ENCODE measurements at places on chromosomes 6 and 20.
A peak's percentile ranks its signal among the peaks of the same experiment; 100 is the strongest.

DNA sequence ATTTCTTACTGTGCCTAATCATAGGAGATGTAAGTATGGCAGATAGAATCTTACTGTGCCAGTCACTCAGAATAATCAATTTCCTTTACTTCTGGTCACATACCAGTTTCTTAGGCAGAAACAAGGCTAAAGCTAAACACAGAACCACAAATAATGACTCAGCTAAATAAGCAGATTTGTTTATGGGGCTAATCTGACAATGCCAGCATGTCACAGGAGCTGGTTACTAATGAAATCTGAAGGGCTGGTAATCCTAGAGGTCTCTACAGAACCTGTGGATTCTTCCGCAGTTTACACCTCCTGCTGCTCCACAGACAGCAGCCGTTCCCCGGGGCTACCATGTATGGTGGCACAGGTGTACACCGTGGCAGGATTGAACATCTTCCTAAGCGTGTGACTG lies 80.8 kb downstream of the LYRM4 start:
- DNase-seq = no peak

GRCh38 chr20:59242714-59243626 lies 57.4 kb upstream of the EDN3 start:
- peak; percentile 36 for DNase-seq

DNA sequence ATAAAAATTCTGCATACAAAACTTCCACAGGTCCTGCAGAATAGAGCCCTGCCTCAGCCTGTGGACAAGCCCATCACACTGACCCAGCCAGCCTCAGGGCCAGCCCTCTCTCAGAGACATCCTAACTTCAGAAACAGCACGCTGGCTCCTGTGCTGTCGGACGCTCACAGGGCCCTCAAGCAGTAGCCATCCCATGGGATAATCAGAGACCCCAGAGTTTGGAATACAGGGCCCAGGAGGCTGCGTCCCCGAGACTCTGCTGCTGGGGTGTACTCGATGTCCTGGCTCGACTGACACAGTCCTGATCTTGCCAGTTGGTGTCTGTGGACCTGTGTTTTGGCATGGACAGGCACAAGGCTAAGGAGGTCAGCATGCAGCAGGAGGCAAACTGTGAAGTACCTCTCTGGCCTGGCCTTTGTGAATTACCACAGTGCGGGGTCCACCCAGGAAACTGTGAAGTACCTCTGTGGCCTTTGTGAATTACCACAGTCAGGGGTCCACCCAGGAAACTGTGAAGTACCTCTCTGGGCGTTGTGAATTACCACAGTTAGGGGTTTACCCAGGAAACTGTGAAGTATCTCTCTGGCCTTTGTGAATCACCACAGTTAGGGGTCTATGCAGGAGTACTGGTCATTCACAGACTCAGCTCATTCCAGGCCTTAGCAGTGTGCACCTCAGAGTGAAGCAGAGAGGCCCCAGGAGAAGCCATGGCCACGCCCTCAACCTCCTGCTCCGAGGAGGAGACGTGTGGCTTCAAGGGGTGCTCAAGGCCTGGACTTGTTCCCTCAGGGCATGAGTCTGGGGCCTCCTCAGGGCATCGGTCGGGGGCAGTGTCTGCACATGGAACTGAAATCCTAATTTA lies 212.4 kb downstream of the SYNDIG1 start:
- no peak for DNase-seq

- no peak for DNase-seq
Observed at GRCh38 chr6:12137480-12137879, 125.4 kb downstream of the HIVEP1 start.

DNA sequence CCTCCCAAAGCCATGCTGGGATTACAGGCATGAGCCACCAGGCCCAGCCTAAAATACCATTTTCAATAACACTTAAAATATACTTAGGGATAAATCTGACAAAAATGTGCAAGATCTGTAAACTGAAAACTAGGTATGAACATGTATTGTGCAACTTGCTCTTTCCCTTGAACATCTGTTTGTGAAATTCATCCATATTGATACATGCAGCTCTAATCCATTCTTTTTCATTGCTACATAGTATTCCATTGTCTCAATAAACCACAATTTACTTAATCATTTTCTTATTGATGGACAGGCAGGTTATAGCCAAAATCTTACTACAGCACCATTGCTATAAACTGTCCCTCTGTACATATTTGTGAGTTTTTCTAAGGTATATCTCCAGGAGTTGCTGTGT lies 4.7 kb upstream of the SLC22A16 start:
- DNase-seq = no peak

DNA sequence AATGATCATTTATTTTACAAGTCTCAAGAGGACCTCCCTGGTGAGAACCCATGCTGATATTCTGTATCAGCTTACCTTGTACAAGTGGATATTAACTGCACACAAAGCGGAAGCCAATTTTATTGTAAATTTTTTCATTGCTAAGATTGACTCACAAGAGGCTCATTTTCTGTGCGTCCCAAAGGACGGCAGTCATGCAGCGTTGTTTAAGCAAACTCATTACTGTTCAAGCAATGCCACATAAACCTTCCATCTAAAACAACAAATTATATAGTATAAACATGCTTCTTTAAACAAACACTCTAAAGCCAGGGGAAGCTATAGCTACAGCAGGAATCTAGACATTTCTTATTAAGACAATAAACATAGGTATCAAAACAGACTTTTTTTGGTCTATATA lies 575.3 kb downstream of the FRK start:
- DNase-seq = no peak

- DNase-seq = no peak
Observed at GRCh38 chr6:6412221-6412620, 91.8 kb upstream of the F13A1 start.

GRCh38 chr6:65161661-65162060 lies 545.4 kb downstream of the EYS start:
- no peak for DNase-seq

DNA sequence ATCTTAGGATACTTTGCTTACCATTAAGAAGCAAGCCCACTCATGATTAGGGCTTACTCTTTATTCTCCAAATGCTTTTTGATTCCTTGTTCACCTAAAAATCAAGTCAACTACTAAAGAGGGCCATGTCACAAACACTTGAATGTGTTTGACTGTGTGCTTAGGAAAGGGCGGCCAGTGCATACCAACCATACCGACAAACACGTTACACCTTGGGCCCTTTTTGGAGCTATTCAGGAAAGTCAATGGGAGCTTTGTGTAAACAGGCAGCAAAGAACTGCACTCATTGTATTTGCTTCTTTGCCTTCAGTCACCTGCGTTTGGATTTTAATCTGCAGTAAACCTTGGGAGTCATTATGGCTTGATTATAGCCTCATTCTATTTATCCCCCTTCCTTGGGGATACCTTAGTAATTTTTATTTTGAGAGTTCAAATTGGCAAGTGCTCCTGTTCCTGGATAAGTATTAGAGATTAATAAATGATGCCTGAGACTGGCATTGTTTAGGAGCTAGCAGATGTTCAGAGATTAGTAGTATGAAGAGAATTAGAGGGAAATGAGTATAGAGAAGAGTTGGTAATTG lies 102.6 kb upstream of the HDGFL1 start:
- no peak for DNase-seq

- no peak for DNase-seq
Observed at GRCh38 chr6:142760152-142760551, 184.8 kb downstream of the HIVEP2 start.

- DNase-seq = no peak
Observed at GRCh38 chr20:33810259-33810658, 889 bp upstream of the CHMP4B start.

GRCh38 chr6:94401311-94401710 lies 982.0 kb upstream of the EPHA7 start:
- DNase-seq = no peak
